ENCODE measurements at places on chromosomes 4 and X.

- no peak for DNase-seq
Observed at GRCh38 chr4:123345935-123346300, 50.7 kb upstream of the SPRY1 start.

DNA sequence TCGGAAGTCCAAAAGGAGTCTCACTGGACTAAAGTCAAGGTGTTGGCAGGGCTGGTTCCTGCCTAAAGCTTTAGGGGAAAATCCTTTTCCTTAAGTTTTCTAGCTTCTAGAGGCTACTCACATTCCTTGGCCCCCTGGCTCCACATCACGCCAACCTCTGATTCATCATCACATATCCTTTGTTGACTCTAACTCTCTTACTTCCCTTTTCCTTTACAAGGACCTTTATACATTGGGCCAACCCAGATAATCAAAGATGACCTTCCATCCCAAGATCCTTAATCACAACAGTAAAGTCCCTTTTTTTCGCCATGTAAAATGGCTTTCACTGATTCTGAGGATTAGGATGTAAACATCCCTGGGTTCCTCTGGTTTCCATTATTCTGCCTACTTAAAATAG, 146.4 kb upstream of the DCAF8L1 start:
- DNase-seq, result no peak

DNA sequence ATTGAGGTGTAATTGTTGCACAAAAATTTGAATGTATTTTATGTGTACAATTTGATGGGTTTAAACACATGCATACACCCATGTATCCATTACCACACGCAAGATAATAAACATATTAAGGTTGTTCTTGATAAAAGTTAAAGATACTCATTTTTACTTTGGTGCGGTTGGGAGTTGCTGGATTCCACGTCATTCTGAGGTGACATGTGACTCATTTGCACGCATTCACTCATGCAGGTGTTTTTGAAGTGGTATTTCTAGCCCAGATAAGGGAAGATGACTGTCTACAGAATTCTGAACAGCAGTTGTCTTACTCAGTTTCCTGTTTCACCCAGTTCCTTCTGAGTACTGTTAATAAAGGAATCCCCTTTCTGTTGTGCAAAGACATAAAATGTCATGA, 142.0 kb downstream of the RTL3 start:
- DNase-seq, result no peak

DNA sequence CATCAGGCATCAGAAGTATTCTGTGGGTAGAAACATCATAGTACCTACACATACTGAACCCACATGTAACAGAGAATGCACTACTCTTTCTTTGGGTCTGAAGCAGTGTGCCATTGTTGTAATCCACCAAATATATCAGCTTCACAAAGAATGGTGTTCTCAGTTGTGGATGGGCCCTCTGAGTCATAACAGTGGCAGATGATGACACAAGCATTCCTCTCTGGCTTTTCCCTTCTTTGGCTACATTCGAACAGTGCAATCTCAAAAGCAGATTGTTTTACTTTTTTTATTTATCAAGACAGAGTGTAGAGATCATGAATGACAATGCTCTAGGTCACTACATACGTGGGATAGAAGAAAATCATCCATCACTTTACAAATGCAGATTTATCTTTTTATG, 247.2 kb upstream of the EPHA5 start:
- no peak for DNase-seq

GRCh38 chr4:26406346-26406975, 83.8 kb downstream of the CCKAR start:
- no peak for DNase-seq

GRCh38 chrX:153463556-153463955, 6.8 kb downstream of the HAUS7 start:
- DNase-seq, result no peak
